Stimulated activated naive CD4-positive, alpha-beta T cell (primary cell): ENCODE measurements at places on chromosomes 12 and 14.
A peak's percentile ranks its signal among the peaks of the same experiment; 100 is the strongest.

- DNase-seq: no peak
Measured at GRCh38 chr12:6996040-6996441, 22.2 kb downstream of the LPCAT3 start.

DNA sequence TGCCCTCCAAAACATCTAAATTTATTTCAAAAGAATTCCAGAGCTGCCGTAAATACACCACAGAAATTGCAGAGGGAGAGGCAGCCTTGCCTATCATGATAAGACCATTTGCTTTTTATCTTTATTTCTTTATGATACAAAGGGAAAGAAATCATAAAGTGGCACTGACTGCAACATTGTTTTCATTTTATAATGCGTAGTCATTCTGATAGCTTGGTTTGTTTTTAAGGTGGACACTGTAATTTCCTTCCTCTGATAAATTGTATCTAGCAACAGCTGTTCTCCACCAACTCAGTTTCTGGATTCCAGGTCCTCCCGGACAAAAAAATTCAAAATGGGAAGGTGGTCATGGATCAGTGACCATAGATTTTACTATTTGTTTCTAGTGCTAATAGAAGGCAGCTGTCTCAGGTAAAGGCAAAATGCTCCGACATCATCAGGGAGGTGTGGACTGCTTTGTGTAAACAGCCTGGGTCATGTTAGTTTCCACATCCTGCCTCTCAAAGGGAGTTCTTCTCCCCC lies 623 bp upstream of the TSPAN8 start:
- DNase-seq: no peak

DNA sequence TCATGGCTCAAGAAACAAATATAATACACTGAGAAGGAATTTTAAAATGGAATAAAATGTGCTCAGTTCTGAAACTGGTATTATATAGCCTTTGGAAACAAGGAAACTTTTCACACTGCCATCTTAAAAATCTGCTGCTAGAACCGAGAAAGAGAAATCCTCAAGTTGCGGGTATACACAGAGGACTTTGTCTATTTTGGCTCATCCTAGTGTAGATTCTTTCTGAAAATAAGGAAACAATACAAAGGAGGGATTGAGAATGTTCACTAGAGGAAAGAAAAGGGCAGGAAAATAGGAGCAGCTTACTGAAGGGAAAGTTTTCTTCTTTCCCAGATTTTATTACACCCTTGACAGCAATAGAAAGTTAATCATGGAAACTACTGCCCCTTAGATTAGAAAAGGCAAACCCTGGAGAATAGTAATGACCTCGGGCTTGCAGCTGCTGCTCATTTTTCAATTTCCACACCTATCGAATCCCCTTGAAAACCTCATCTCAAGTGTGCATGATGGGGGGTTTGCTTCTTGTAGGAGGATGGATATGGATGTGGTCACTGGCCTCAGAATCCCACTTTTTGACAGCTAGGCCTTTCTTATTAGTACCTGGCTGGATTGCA lies 104.6 kb downstream of the DAAM1 start:
- DNase-seq: no peak

DNA sequence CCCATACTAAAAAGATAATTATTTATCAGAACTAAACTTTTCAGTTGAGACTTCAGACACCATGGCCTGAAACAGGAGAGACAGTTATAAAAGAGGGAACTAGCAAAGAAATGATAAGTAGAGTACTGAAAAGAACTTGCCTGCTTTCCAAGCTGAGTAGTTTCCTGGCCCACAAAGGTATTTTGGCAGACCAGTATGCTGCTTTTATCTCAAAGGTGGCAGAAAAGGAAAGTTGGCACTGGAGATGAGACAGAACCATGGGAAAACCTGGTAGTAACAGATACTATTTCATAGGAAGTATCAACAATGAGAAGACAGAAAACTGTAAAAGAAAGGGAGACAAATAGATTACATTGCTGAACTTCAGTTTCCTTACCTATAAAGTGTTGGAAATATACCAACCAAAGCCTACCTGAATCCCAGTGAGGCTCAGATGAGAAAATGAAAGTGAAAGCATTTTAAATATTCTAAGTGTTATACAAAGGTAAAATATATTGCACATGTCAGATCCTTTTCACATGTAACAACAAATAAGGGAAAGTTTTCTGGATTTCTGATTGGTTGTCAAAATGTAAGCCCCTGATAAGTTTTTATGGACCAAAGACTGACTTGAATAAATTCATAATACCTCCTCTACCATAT lies 155.3 kb upstream of the FSCB start:
- no peak for DNase-seq

DNA sequence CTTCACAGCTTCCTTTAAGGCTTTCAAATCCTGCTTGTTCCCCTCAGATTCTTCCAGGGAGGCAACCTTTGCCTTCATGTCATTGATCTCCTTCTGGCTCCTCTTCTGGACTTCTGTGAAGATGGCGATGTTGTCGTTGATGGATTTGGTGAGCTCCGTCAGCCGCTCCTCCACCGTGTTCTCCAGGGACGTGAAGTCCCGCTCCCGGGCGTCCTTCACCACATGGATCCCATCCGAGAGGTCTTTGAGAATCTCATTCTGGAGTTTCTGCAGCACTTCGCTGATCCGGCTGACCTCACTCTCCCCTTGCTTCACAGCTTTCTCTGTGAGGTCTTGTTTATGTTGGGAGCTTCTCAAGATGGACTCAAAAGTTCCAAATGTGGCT lies 7.9 kb downstream of the CKAP4 start:
- no peak for DNase-seq

DNA sequence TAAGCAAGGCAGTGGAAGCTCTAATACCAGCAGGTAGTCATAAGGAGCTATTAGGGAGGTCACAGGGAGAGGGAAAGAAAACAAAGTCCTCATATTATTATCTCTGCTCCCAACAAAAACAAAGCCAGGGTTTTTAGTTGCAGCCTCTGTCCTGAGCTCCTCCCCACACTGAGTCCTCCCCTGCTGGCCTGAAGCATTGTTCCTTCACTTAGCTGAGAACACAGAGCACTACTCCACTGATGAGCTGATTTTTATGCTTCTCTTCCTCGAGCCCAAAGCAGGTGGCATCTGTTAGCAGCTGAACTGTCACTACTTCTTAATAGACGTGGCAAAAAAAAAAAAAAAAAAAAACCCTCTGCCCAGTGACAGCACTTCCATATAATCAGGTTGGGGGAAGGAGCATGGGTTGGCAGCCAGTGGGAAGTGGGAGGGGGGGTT lies 10.5 kb upstream of the STAC3 start:
- DNase-seq: no peak

- DNase-seq: no peak
Measured at GRCh38 chr12:78746001-78746400, 118.6 kb upstream of the SYT1 start.

GRCh38 chr12:24617471-24617870 lies 331.4 kb downstream of the BCAT1 start:
- DNase-seq: no peak

DNA sequence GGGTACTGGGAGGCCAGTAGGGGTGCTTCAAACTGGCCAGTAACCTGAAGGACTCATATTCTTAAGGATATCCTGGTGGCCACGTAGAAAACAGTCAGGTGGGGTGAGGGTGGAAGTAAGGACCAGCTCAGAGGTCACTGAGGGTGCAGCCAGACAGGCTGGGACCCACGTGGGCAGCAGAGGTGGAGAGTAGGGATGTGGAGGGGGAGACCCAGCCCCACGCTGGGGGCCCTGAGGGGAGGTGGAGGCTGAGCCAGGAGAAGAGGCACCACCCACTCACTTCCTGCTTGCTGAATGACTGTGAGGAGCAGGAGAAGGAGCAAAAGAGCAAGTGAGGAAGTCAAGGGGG lies 12.6 kb upstream of the SERPINA3 start:
- DNase-seq: no peak

DNA sequence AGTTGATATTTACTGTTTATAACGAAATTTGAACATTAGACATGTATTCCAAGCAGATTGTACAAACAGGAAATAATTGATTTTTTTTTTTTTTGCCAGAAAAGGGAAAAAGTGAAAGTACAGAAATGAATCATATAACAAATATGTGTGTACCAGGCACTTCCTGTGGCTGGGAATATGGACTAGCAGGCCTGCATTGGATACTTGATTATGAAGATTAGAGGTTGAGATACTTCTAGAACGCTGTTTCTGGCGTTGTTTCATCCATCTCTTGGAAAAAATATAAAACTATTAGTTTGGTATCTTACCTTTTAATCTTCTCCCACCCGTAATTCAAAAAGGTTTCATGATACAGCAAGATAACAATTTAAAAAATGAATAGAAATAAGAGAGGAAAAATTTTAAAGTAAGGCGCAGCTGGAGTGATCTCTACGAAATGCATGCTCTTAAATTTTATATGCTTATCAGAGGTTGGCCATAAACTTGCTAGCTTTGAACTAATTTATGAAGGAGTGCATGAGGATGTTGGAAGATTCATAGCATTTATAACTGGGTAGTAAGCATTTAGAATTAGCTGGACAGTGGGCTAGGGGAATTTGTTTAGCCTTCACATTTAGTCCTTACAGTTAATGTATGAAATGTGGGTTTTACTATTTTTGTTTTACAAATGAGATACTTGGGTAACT lies 90.8 kb downstream of the AEBP2 start:
- DNase-seq: no peak

DNA sequence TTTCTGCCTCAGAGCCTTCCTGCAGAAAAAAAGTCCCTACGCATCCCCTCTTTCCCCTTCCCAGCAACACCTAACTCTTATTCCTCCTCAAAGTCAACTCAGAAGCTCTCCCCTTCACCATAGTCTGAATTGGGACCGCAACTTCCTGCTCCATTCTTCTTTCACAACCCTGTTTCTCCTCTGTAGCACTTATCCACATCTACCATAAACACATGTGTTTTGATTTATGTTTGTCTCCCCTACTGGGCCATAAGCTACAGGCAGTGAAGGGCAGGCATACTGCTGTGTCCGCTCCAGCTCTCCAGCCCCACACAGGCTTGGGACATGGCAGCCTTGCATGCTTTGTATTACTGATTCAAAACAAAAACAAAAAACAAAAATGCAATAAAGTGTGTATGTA lies 5.9 kb downstream of the SDR9C7 start:
- no peak for DNase-seq

GRCh38 chr14:61444215-61444768 lies 122.9 kb downstream of the PRKCH start:
- peak; percentile 48 for DNase-seq

DNA sequence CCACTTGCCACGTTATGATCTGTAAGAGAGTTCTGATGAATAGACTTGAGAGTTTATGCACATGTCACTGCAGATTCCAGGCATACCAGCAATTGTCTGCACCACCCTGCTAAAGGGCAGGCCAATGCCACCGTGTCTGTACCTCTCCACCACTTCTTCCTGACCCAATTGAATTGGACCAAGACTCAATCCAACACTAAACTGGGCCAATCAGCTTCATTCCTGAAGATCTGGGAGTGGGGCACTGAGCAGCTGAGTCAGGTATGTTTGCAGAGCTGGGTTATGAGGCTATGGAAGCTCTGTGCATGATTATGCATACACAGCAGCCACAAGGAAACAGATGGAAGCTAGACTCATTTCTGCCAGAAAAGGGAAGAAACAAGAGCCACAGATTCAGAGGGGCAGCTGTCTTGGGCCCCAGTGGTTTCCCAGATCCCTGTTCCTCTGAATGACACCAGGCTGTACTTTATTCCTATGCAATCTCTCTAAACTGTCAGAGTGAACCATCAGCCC lies 28.0 kb downstream of the DAO start:
- no peak for DNase-seq

DNA sequence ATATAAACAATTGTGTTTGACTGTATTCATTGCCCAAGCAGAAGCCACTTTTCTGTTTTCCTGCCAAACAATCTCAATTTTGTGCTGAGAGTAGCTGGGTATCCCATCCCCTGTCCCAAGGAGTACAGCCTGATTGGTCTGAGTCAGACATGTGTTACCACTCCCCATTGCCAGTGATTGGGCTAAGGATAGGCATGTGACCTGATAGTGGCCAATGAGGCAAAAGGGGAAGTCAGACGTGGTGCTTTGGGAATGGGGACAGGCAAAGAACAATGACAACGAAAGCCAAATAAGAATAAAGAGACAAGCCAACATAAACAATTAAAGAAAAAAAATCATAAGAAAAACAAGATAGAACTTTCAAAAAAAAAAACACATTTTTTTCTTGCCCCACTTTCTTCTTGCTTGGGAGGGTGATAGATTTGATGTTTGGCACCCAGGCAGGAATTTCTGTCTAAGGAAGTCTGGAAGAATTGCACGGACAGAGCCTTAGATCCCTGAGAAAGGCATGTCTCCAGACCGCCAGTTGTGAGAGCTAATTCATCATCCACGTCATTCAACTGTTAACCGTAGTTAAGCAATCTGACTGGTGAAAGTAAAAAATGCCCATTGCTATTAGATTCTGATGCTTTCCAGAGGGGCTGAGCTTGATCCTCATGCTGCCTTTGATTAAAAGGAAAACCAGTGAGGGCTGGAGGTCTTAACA lies 626.6 kb upstream of the TMEM132C start:
- no peak for DNase-seq

GRCh38 chr14:91599994-91600393 lies 89.9 kb upstream of the PPP4R3A start:
- no peak for DNase-seq

DNA sequence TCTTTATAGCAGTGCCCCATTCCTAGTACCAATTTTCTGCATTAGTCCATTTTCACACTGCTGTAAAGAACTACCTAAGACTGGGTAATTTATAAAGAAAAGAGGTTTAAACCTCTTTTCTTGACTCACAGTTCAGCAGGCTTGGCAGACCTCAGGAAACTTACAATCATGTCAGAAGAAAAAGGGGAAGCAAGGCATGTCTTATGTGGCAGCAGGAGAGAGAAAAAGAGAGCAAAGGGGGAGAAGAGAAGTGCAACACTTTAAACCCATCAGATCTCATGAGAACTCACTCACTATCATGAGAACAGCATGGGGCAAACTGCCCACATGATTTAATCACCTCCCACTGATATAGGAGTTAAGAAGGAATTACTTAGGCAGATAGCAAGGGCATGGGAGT lies 101.6 kb upstream of the PLEKHG7 start:
- DNase-seq: no peak

DNA sequence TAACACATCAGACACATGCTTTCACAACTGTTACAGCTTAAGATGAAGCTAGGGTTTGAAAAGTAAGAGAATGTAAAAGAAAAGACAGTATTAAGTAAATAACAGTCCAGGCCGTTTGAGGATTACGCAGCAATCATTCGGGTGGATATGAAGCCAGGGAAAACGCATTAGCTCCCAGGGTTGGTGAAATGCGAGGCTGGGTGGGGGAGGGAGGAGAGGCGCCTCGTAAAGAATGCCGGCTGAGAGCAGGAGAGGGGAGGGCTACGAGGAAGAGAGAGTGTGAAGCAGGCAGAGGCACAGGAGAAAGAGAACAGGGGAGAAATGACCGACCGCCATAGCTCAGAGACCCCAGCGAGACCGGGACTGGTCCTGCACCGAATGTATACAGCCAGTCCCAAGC lies 73.0 kb downstream of the IQSEC3 start:
- no peak for DNase-seq

- DNase-seq: no peak
Measured at GRCh38 chr12:46874642-46875041, 48.8 kb upstream of the SLC38A4 start.

GRCh38 chr12:1646569-1647284 lies 17.7 kb downstream of the WNT5B start:
- no peak for DNase-seq
